Stimulated activated CD4-positive, alpha-beta T cell treated with anti-CD3 and anti-CD28 coated beads, Interleukin-12 subunit alpha, Interleukin-12 subunit beta, amount 100 ng/mL, for 4 hours (primary cell): ENCODE measurements at places on chromosomes 2 and 18.

GRCh38 chr2:18849841-18850578 is 260.6 kb upstream of the NT5C1B start:
- DNase-seq, result no peak

- DNase-seq, result no peak
These were observed 33.9 kb upstream of the FOSL2 start for GRCh38 chr2:28358668-28359201.

- no peak for DNase-seq
These were observed 11.5 kb upstream of the PARD3B start for GRCh38 chr2:204533629-204534370.

- DNase-seq, result no peak
These were observed 117.7 kb upstream of the RAB6C start for GRCh38 chr2:129861666-129862288.

DNA sequence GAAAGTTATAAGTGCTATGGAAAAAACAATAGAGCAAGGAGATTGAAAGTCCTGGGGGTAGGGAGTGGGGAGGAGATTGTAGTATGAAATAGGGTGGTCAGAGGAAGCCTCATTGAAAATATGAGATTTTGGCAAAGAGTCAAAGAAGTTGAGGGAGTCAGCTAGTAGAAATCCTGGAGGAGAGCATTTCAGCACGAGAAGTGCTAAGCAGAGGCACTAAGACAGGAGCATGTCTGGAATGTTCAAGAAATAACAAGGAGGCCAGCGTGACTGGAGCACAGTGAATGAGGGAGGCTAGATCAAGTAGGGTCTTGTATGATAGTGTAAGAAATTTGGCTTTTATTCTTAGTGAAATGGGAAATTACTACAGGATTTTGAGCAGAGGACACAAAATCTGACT is 2.1 kb upstream of the TSPYL6 start:
- no peak for DNase-seq

- DNase-seq, result no peak
These were observed 109.8 kb downstream of the ADCYAP1 start for GRCh38 chr18:1014509-1014908.

- DNase-seq, result no peak
These were observed 209.4 kb upstream of the SP5 start for GRCh38 chr2:170505631-170506275.

DNA sequence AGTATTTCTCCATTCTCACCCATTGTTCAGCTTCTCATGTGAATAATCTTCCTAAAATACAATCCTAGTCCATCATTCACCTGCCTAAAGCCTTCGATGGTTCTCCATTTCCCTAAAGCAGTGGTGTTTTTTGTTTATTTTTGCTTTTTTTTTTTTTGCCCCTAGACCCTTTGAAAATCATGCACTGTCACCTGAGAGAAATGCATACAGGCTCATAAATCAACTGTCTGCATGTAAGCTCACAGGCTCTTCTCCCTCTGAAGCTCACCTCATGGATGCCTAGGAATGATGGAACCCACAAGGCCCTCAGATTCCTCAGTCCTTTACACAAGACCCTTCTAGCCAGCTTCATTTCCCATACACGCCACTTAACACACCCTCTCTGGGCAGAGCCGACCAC is 31.5 kb downstream of the B4GALT6 start:
- DNase-seq, result no peak

GRCh38 chr2:41496908-41497307 is 550.9 kb upstream of the PKDCC start:
- DNase-seq, result no peak

DNA sequence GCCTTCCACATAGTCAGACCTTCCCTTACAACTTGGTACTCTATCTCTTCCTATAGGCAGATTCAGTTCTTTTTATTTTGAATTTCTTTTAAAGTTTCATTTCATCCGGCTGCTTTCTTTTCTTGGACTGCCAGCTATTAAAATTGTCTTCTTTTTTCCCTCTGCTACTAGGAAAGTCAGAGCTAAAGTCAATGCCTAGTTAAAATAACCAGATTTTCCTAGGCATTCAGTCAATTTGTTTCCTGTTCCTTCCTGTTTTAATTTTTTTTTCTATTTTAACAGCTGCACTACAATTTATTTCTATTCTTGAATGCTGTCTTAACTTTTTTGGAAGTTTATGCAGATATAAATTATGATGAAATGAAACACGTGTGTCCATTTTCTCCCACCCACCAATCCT is 84.8 kb downstream of the EVA1A start:
- no peak for DNase-seq

GRCh38 chr18:50468807-50469206 is 91.1 kb upstream of the MAPK4 start:
- DNase-seq, result no peak

- DNase-seq, result no peak
These were observed 198.7 kb downstream of the ANAPC1 start for GRCh38 chr2:111685342-111685741.

DNA sequence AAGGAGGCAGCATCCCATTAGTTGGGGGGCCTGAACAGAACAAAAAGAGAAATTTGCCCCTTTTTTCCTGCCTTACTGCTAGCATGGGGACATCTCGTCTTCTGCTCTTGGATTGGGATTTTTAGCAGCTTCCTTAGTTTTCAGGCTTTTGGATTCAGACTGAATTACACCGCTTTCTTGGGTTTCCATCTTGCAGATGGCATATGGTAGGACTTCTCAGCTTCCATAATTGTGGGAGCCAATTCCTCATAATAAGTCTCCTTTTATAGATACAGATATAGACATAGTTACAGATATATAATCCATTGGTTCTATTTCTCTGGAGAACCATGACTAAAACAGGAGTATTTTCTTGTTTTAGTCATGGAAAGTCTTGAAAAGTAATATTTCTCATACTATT is 5.2 kb upstream of the RAPGEF4 start:
- no peak for DNase-seq

GRCh38 chr2:231942180-231942579 is 16.0 kb upstream of the NPPC start:
- DNase-seq, result no peak

- no peak for DNase-seq
These were observed 52.2 kb downstream of the MRPS9 start for GRCh38 chr2:105090091-105090490.

DNA sequence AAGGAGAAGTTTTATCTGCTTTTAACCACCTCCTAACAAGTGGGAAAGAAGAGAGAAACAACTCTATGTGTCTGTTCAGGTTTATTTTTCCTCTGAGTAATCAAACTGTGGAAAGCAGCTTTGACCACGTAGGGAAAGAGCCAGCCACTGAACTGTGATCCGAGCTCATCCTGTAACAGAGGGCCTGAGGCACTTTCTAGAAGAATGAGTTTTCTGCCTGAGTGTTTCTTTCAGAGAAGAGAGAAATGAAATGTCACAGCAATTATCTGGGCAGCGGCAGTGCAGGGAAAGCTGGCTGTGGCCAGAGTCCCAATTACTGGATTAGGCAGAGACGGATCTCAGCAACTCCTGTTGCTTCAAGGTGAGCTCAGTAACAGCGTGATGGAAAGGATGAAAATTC is 151.9 kb downstream of the CD226 start:
- no peak for DNase-seq

GRCh38 chr2:229419158-229419557 is 148.1 kb upstream of the PID1 start:
- DNase-seq, result no peak

GRCh38 chr2:37083873-37084794 is at the start of the genes GPATCH11 and HEATR5B:
TSS of gene GPATCH11 (plus strand) at chr2:37084518. CDS start at chr2:37088382, 3,864 bp downstream.
TSS of gene HEATR5B (minus strand) at chr2:37084372. CDS start at chr2:37083414, 958 bp downstream.
- peak; percentile 90 for DNase-seq

- DNase-seq, result no peak
These were observed 8.2 kb downstream of the NFATC1 start for GRCh38 chr18:79403723-79404566.

DNA sequence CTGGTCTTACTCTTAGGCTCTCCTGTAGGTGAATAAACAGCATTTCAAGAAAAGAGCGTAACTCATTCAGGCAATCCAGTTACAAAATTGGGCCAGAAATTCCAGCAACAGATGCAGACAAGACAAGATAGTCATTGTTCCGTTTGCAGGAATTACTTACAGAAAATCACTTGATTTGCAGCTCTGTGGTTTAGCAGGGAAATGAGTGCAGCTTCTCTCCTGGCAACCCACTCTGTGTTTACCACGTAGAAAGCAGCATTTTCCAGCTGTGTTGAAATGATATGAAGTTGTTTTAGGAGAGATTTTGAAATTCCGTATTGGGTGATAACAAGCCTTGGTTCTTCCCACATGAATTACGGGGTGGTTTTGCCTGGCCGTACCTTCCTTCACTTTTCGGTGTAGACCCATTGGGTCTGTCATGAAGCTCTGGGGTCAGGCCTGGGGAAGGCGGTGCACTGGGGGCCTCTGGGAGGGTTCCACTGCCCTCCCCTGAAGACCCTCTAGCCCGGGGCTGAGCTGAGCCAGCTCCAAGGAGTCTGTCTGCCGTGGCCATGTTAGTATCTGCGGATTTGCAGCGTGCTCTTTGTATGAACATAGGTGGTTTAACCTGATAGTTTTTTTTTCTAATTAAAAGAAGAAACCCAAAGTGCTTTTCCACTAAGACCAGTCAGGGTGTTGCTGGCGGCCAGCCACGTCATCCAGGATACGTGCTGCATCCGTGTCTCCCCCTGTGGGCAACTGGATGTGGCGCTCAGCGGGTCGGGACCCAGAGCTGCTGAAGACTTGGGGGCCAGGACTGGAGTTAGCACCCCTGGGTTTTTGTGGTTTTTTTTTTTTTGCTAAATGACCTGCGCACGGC is 58.9 kb upstream of the KCNG2 start:
- DNase-seq, result no peak

GRCh38 chr2:229273006-229273722 is 2.1 kb upstream of the PID1 start:
- no peak for DNase-seq

- no peak for DNase-seq
These were observed 247.1 kb downstream of the BCL11A start for GRCh38 chr2:60306267-60306861.

DNA sequence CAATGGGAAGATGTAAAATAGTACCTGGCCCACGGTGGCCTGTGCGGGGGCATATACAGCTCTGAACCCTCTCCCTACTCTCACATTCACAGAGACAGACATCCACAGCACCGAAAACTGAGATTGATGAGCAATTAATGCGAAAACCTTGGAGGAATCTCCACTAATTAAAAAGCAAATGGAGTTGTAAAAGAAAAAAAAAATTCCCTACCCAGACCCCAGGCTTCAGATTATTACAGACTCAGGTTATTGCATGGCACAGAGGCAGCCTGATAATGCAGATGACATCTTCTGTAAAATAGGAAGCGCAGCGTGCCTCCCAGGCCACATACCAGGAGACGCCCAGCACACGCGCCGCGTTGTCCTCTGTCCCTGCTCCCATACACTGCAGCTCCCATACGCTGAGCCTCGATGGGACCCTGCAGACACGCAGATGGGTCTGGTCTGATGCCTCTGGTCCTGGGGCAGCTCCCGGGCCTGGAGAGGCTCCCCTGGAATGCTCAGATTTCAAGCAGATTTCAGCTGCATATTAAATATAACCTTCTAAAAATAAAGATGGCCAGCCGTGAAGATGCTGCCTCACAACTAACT is 496.1 kb upstream of the MYT1L start:
- no peak for DNase-seq

DNA sequence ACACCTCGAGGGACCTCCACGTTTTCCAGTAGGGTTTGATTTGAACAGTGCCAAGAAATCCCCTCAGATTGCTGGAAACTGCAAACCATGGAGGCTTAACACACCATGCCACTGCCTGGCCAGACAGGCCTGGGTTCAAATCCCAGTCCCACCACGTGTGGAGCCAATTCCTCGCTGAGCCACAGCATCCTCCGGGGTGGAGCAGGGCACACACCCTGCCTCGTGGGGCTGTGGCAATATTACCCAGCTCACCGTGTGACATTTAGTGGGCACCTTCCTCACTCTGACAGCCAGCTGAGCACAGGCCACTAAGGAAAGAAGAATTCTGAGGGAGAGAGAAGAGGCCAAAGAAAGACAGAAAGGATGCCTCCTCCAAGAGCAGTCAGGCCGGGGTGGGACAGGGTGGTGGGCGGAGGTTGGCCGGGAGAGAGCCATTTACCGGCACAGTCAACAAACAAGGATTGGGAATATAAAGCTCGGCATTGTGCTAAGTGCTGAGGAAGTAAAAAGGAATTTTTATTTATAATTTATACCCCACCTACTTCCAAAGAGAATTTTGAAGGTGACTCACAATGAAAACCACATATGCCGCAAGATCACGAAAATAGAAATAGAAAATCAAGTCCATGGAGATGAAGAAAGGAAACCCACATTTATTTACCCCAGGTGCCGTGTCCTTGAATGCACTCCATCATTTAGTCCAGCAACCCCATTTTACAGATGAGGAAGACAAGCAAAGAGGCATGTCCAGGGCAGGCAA is 111.5 kb downstream of the MCFD2 start:
- no peak for DNase-seq

DNA sequence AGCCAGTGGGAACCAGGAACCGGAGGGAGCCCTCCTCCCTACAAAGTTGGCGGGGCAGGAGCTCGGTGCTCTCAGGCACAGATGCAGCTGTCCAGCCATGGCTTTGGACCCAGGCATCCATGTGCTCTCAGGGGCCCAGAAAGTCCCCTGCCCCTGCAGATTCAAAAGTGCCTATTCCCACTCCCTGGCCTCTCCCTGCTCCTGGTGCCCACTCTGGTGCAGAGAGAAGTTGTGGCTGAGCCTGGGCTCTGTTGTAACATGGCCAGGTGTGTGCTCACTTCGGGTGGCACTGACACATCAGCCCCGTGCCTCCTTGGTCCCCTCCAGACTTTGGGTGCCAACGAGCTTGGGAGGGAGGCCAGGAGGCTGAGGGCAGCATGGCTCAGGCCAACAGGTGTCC is 315.8 kb upstream of the KYNU start:
- no peak for DNase-seq
